ENCODE measurements at places on chromosomes 2 and 18.

- no peak for DNase-seq
These were observed 44.5 kb upstream of the CXCR4 start for GRCh38 chr2:136162438-136162837.

DNA sequence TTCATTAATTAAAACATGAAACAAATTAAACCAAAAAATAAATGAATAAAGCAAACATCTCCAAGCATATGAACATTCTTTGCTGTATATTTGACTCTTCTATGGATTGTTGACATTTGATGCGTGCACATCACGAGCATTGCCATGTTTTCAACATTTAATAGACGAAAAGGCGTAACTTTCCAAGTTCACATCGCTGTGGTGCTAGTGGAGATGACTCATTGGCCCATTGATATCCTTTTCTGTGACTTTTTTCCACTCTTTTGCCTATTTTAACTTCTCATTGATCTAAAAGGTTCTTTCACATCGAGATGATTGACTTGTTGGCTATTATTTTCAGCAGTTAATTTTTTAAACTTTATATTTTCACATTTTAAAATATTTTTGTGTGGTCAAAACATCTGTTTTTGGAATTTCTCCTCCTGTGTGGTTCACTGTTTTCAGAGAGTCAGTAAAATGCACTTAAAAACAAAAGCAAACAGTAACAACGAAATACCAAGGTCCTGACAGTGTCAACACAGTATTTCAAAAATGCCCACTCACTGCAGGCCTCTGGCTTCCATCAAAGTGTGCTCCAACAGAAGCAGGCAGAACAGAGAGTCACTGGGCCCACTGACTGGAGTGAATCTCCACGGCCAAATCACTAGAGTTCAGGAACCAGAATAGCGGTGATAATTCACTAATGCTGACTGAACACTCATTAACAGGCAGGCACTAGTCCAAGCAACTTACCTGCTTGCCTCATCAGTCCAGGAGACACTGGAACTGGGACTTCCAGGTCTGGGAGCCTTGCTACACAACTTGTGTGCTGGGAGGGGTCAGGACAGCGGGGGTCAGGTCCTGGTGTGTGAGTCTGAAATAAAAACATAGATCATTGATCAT is 372.2 kb upstream of the SMIM21 start:
- no peak for DNase-seq

- no peak for DNase-seq
These were observed 70.9 kb downstream of the ZEB2 start for GRCh38 chr2:144449028-144449406.

DNA sequence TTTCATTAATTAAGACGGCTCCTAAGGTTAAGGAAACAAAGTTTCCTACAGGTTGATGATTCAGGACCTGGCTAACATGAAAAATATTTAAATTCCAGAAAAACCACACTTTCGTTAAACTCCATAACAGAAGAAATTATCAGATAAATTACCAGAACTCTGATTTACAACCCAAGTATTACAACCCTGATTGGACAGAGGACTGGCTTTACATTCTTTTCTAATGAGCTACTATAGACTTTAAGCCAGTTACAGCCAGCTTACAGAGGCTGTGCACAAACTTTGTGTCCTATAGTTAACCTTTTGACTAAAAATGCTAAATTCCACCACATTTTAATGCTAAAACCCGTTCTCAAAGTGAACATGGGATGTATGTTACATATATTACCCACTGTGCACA is 458.6 kb downstream of the KCNJ3 start:
- no peak for DNase-seq

DNA sequence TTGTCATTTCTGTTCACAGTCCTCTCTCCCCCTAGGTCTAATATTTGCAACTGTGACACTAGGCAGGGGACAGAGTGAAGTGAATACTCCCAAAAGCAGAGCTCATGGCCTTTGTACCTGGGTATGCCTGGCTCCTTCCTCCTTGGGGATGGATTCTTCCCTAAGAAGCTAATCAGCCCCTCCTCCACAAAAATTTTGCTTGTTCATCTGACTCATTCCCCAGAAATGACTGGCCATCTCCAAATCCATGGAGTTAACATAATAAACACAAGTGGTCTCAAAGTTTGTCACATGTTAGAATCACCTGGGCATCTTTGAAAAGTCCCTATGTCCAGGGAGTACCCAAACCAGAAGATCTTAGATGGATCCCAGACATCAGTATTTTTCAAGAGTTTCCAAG is 65.3 kb downstream of the SUCLG1 start:
- no peak for DNase-seq

- no peak for DNase-seq
These were observed 168.8 kb downstream of the TXNL1 start for GRCh38 chr18:56469582-56469981.

- no peak for DNase-seq
These were observed 51.3 kb upstream of the EPAS1 start for GRCh38 chr2:46245869-46246268.

DNA sequence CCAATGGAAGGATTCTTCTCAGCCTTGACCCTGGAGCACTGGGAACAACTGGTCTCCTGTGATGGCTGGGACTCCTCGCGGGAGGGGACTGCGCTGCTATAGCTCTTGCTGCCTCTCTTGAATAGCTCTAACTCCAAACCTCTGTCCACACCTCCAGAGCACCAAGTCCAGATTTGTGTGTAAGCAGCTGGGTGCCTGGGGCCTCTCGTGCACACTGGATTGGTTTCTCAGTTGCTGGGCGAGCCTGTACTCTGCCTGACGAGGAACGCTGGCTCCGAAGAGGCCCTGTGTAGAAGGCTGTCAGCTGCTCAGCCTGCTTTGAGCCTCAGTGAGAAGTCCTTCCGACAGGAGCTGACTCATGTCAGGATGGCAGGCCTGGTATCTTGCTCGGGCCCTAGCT is 28.8 kb downstream of the LIPG start:
- no peak for DNase-seq

- no peak for DNase-seq
These were observed 74.4 kb upstream of the TRIB2 start for GRCh38 chr2:12642332-12642731.

DNA sequence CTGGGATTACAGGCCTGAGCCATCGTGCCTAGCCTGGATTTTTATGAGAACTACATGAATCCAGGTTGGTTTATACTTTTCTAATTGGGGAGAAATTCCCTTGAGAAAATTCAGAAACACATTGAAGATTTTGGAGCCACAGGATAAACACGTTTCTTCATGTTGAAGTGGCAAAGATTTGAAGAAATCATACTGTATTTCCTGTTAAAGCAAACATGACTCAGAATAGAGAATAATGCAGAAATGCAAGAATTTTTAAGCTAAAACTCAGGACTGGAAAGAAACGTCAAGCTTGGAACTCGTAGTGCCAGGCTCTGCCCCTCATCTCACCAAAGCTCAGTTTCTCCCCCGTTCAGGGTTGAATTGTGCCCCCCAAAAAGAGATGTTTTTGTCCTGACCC is 32.1 kb upstream of the TAF1B start:
- DNase-seq, result no peak

GRCh38 chr2:1754461-1755170 is 10.3 kb upstream of the PXDN start:
- DNase-seq, result no peak

GRCh38 chr18:3966642-3967358 is 488.3 kb downstream of the DLGAP1 start:
- DNase-seq, result no peak

- no peak for DNase-seq
These were observed 145.0 kb downstream of the DCC start for GRCh38 chr18:52484977-52485376.

DNA sequence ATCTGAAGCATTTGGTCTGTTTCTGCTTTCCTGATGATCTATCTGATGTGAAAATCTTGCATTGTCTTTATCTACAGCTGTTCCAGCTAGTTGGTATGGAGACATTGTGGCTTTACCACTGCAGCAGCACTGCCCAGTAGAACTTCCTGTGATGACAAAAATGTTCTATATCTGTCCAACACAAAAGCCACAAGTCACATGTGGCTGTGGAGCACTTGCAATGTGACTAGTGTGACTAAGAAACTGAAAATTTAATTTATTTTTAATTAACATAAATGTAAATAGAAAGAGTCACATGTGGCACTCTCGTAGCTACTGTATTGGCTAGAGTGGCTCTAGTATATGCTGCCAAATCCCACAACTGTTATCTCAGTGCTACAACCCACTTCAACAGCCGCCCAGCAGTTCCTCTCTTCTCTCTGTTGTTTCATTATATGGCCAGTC is 425.7 kb downstream of the SETBP1 start:
- no peak for DNase-seq

DNA sequence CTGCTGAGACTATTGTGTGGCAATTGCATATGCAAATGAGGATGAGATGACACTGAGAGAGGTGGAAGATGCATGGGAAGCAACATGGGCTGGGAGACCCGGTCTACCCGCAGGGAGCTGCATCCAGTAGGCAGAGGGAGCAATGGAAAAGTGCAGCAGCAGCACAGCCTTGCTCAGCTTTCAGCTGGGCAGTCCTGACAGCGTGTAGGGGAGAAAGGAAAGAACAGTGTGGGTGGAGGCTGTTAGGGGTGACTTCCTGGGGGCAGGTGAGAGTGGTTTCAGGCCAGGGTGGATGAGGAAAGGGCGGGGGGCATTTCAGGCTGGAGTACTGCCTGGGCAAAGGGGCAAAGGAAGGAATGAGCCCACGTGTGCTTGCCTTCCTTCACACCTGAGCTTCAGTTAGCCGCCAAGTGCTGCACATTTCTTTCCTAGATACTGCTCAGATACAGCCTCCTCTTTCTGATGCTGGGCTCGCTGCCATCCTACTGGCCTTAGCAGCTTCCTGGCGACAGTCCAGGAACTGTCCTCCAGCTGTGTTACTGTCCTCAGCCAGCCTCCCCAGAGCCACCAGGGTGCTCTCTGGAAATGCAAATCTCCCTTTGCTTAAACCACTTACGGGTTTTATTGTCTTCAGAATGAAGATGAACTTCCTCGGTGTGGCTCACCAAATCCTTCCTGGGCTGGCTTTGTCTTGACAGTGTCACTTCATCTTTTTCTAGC is 276.3 kb downstream of the TSN start:
- DNase-seq, result no peak

DNA sequence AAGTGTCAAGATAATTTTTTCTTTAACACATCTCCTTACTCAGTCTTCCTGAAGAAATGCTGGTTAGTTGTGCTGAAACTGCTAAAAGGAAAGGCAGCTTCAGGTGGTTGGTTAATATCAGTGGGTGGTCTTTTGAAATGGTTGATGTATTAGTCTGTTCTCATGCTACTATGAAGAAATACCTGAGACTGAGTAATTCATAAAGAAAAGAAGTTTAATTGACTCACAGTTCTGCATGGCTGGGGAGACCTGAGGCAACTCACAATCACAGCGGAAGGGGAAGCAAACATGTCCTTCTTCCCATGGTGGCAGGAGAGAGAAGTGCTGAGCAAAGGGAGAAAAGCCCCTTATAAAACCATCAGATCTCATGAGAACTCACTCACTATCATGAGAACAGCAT is 125.9 kb upstream of the CYRIA start:
- no peak for DNase-seq

DNA sequence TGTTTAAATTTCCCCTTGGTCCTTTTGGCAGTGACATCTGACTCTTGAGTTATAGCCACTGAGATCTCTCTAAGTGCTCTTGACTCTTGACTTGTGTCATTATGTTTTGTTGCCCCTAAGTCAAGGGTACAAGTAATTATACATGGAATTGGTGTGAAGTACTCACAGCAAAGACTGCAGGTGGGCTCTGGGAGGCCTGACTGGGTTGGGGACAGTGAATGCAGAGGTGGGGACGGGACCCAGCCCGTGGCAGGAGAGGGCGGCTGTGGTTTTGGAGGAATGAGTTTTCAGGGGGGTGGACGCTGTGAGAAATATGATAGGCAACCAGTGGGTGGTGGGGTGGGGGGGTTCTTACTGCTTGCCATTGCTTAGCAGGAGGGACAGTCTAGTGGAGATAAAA is 97.8 kb downstream of the NCK2 start:
- no peak for DNase-seq

- no peak for DNase-seq
These were observed 38.6 kb upstream of the SNORC start for GRCh38 chr2:232831496-232831895.

DNA sequence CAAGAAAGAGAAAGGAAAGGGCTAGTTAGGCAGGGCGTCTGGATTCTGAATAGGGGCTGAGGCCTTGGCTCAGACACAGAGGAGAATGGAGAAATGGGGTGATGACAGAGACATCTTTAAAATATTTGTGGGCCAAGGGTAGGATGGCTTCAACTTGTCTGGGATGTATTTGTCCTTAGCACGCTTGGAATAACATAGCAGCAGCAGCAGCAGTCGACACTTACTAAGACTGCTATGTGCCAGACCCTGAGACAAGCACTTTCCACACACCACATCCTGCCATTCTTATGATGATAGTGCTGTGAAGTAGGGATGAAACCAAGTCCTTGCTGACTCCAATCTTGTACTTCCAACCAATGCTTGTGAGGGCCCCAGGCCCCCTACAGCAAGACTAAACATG is 2.6 kb downstream of the IL1RL1 start:
- DNase-seq, result no peak

- DNase-seq, result no peak
These were observed 60.3 kb upstream of the SCN1A start for GRCh38 chr2:166188084-166188483.

- DNase-seq, result no peak
These were observed 11.7 kb downstream of the LIMS2 start for GRCh38 chr2:127663566-127664064.

DNA sequence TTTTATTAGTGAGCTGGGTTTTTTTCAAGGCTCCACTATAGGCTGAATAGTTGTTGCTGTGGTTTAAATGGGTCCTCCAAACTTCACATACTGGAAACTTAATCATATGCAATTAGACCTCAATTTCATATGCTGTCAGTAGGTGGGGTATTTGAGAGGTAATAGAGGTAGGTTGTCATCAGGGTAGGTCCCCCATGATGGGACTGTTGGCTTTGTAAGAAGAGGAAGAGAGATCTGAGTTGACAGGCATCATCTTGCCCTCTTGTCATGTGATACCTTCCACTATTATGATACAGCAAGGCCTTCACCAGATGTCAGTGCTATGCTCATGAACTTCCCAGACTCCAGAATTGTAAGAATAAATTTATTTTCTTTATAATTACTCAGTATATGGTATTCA is 819.4 kb downstream of the LRP1B start:
- DNase-seq, result no peak

GRCh38 chr18:2606335-2606734 is 35.0 kb downstream of the NDC80 start:
- DNase-seq, result no peak

GRCh38 chr2:20378891-20379519 is 28.4 kb upstream of the PUM2 start:
- DNase-seq, result no peak

GRCh38 chr2:37664231-37664643 is 7.2 kb downstream of the CDC42EP3 start:
- DNase-seq, result no peak

GRCh38 chr2:239944694-239945551 is 80.2 kb downstream of the NDUFA10 start:
- DNase-seq, result no peak

- DNase-seq, result no peak
These were observed at the start of gene DSC3 for GRCh38 chr18:31042406-31043181. TSS of gene DSC3 (minus strand) at chr18:31042742. CDS start at chr18:31042660, 82 bp downstream.

- no peak for DNase-seq
These were observed 1620.4 kb upstream of the CELF4 start for GRCh38 chr18:39186008-39186407.

Data from activated CD8-positive, alpha-beta memory T cell treated with anti-CD3 and anti-CD28 coated beads for 1 hour (primary cell).